ENCODE measurements at places on chromosomes 4 and X.

GRCh38 chr4:91427171-91427570 lies 876.6 kb upstream of the GRID2 start:
- DNase-seq = no peak

DNA sequence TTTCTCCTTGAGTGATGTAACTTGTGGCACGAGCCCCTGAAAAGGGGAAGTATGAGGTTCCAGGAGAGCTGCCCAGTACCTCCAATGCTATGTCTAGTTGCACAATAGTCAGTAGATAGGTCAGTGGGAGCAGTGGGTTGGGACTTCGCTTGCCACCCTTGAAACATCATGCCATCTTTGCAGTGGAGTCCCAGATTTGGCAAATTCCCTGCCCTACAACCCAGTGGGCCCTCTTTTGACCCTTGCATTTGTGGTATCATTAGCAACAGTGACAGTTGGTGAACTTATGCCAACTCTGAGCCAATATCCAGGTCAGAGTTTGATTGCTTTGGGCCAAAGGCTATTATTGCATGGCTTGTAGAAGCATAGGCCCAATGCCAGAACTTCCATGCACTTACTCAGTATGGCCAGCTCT lies 12.3 kb downstream of the FHL1 start:
- no peak for DNase-seq

- DNase-seq = no peak
Measured at GRCh38 chrX:151977923-151978322, 3.4 kb upstream of the GABRE start.

GRCh38 chr4:173001571-173001970 lies 167.0 kb upstream of the GALNT7 start:
- no peak for DNase-seq

DNA sequence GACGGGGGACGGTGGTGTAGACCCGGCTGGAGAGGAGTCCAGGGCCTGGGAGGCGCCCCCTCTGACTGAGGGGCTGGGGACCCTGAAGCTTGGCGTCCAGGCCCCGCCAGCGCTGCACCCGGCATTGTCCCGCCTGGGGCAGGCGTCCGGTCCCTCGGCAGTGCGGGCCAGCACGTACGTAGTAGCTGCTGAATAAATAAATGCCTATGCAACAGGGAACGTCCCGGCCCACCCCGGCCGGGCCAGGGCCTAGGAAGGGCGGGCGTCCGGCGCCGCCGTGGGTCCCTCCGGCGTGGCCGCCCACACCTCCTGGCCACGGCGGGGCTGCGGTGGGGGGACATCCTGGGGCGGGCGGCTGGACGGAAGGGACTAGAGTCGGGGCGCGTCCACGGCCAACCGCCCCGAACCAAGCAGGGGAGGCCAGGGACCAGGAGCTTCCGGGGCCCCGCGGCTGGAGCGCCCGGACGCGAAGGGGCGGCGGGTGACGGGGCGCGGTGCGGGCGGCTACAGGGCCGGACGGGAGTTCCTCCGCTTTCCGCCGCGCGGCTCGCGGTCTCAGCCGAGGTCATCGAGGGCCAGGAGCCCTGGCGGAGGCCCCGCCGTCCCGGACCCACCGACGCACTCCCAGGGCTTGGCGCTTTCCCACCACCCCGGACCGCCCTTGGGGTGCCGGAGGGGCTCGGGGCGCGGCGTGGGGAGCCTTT lies 886 bp upstream of the WWC2 start:
- no peak for DNase-seq

GRCh38 chrX:43835559-43835958 lies 46.7 kb downstream of the MAOB start:
- DNase-seq = no peak

GRCh38 chr4:143294710-143295275 lies 41.9 kb upstream of the GAB1 start:
- no peak for DNase-seq

GRCh38 chrX:38868941-38869401 lies 67.7 kb downstream of the MID1IP1 start:
- no peak for DNase-seq

DNA sequence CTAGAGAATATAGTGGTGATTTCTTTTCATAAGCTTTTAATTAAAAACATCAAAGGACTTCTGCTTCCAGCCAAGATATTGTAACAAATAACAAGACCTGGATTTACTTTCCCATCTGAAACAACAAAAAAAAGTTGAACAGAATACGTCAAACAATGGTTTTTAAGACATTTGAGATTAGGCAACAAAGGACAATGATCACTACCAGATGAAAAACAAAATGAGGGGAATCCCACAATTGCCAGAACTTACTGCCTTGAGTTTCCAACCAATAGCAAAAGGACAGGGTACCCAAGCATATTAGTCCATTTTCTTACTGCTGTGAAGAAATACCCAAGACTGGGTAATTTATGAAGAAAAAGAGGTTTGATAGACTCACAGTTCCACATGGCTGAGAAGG lies 341.4 kb upstream of the INTU start:
- no peak for DNase-seq

GRCh38 chrX:830532-830931 lies 199.9 kb downstream of the SHOX start:
- DNase-seq = no peak

GRCh38 chr4:31784558-31784957 lies 1064.4 kb downstream of the PCDH7 start:
- DNase-seq = no peak

GRCh38 chr4:36549252-36549651 lies 267.8 kb downstream of the DTHD1 start:
- no peak for DNase-seq

- no peak for DNase-seq
Measured at GRCh38 chr4:137361756-137362470, 170.4 kb downstream of the PCDH18 start.

Data from effector CD8-positive, alpha-beta T cell (primary cell).